ENCODE measurements at places on chromosomes 7 and 10.

DNA sequence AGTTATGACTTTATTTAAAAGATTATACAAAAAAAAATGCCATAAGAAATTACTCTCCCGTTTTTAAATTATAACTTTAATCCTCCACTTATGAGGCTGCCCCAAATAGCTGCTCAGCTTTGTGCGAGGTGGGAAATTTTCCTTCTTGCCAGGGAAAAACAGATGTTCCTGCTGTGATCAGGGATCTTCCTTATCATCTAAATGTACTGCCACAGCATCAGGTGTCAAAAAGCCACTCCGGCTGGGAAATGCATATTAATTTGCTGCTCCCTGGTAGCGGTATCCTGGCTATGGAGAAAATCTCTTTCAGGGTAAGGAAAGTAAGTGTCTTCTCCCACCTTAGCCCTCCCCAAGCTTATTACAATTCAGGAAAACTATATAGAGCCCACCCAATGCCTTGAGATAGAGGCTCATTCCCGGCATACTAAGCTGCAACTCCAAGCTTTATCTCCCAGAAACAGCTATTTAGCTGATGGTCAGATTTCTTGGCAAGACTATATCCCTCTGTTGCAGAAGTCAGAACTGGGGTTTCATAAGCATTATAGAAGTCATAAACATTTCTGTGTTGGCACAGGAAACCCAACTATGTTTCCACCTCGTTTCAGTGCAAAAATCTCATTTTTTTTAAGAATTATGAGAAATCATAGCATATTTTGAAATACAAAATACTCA lies 360.4 kb downstream of the PARD3 start:
- no peak overlapping the region for H3K27ac ChIP-seq
- H3K4me1 ChIP-seq: no peaks in the 10 kb centered on the region
- no peaks in the 10 kb centered on the region for H3K27me3 ChIP-seq
- H3K4me3 ChIP-seq: no peak overlapping the region

- H3K36me3 ChIP-seq: no peaks in the 10 kb centered on the region
- no peak overlapping the region for H3K27ac ChIP-seq
- no peaks in the 10 kb centered on the region for H3K27me3 ChIP-seq
- H3K4me3 ChIP-seq: no peak overlapping the region
These were observed 27.6 kb downstream of the GCC1 start for GRCh38 chr7:127557803-127558202.

GRCh38 chr7:98470485-98471240 lies 69.8 kb upstream of the BAIAP2L1 start:
- no peak overlapping the region for H3K27ac ChIP-seq
- no peaks in the 10 kb centered on the region for H3K4me1 ChIP-seq
- H3K36me3 ChIP-seq: no peaks in the 10 kb centered on the region
- no peaks in the 10 kb centered on the region for H3K27me3 ChIP-seq
- H3K4me3 ChIP-seq: no peak overlapping the region

DNA sequence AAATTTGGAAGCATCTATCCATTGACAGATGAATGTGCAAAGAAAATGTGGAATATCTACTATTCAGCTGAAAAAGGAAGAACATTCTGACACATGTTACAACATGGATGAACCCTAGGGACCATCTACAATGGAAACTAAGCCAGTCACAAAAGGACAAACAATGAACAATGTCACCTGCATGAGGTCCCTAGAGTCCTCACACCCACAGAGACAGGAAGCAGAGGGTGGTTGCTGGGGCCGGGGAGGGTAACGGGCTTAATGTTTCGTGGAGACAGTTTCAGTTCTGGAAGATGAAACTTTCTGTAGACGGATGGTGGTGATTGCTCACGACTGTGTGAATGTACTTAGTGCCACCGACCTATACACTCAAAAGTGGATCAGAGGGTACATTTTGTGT lies 282.9 kb downstream of the ADARB2 start:
- no peak overlapping the region for H3K27ac ChIP-seq
- no peak for DNase-seq
- H3K27me3 ChIP-seq: no peaks in the 10 kb centered on the region
- H3K36me3 ChIP-seq: no peaks in the 10 kb centered on the region
- no peaks in the 10 kb centered on the region for H3K4me1 ChIP-seq

DNA sequence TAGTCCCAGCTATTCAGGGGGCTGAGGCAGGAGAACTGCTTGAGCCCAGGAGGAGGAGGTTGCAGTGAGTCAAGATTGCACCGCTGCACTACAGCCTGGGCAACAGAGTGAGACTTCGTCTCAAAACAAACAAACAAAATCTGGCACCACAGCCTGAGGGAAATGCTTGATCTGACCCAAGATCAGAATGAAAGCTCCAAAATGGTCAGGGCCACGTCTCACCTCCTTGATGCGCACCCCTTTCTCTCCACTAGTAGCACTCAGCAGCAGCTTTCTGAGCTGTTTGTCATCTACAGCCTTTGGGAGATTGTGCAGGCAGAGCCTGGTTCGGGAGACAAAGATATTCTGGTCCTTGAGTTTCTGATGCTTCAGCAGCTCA lies 22.7 kb downstream of the RBM28 start:
- DNase-seq: no peak
- H3K36me3 ChIP-seq: peaks cover 38% of the 10 kb centered on the region
- no peak overlapping the region for H3K27ac ChIP-seq
- no peaks in the 10 kb centered on the region for H3K27me3 ChIP-seq
- no peak overlapping the region for H3K4me3 ChIP-seq
- H3K4me1 ChIP-seq: peaks cover 33% of the 10 kb centered on the region

- H3K4me1 ChIP-seq: no peaks in the 10 kb centered on the region
- H3K4me3 ChIP-seq: no peak overlapping the region
- no peak overlapping the region for H3K27ac ChIP-seq
- no peak for DNase-seq
These were observed 25.3 kb downstream of the CHCHD3 start for GRCh38 chr7:133056370-133057238.

DNA sequence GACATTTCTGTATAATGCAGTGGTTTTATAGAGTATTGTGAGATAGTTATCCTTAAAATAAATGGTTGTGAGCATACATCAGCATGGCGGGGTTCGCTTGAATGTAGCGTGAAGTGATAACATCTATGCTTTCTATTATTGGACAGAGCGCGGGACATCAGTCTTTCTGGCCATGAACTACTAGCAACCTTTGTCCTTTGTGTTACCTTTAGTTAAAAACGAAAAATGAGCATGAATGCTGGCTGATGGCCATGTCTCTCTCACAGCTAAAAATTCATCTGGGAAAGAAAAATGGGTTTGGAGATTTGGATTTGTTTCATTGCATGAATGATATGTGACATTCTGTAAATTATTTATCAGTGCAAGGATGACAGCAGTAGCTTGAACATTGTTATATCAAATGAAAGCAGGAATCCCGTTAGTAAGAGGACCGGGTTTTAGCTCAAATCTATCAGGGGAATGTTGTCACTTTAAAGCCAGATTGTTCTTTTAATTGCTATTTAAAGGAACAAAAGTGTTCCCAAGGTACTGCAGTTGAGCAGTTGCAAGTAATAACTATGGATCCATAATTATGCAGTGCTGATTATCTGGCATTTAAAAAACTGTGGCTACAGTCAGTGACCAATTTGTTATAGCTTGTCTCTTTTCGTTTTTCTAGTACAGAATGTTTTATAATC lies 131.0 kb downstream of the KAT6B start:
- DNase-seq: no peak
- H3K27ac ChIP-seq: no peak overlapping the region
- no peaks in the 10 kb centered on the region for H3K27me3 ChIP-seq
- H3K36me3 ChIP-seq: no peaks in the 10 kb centered on the region

GRCh38 chr7:15765753-15766152 lies 79.3 kb upstream of the MEOX2 start:
- no peak overlapping the region for H3K4me3 ChIP-seq
- no peaks in the 10 kb centered on the region for H3K4me1 ChIP-seq
- no peak overlapping the region for H3K27ac ChIP-seq
- no peaks in the 10 kb centered on the region for H3K36me3 ChIP-seq
- DNase-seq: no peak
- H3K27me3 ChIP-seq: no peaks in the 10 kb centered on the region

DNA sequence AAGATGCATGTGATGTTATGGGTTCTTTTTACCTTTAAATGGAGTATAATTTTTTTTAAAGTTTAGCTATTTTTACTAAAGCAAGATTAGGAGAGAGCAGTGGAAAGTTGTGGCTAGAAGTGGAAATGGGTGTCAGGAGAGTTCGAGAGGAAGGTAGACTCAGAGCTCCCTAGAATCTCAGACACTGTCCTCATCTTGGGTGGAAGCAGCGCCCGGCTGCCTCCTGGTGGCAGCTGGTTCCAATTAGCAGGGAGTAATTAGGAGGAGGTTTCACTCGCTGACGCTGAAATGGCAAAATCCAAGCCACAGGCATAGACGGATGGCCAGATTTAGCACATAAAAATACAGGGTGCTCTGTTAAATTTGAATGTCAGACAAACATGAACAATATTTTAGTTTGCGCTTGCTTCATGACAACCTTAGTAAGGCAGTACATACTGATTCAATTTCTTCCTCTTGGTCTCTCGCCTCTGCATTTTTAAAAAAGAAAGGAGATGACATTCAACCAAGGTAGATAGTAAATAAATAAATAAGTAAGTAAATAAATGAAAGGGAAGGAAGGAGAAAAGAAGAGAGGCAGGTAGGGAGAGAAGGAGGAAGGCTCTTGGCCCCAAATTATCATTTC lies 58.5 kb downstream of the LGI1 start:
- no peak overlapping the region for H3K27ac ChIP-seq
- H3K27me3 ChIP-seq: peaks cover 4% of the 10 kb centered on the region
- H3K36me3 ChIP-seq: no peaks in the 10 kb centered on the region

GRCh38 chr7:78140109-78140508 lies 341.5 kb downstream of the PHTF2 start:
- H3K36me3 ChIP-seq: no peaks in the 10 kb centered on the region
- H3K4me3 ChIP-seq: no peak overlapping the region
- H3K27ac ChIP-seq: no peak overlapping the region
- H3K4me1 ChIP-seq: no peaks in the 10 kb centered on the region
- no peak for DNase-seq

- peaks cover 6% of the 10 kb centered on the region for H3K4me1 ChIP-seq
- H3K36me3 ChIP-seq: no peaks in the 10 kb centered on the region
- H3K27me3 ChIP-seq: no peaks in the 10 kb centered on the region
These were observed 163.7 kb downstream of the SRPK2 start for GRCh38 chr7:105224884-105225651.

GRCh38 chr10:32256613-32257437 lies 90.1 kb downstream of the EPC1 start:
- peak; percentile 54 for DNase-seq
- H3K4me3 ChIP-seq: no peak overlapping the region
- no peak overlapping the region for H3K27ac ChIP-seq

- no peaks in the 10 kb centered on the region for H3K27me3 ChIP-seq
- peaks cover 20% of the 10 kb centered on the region for H3K4me1 ChIP-seq
- H3K4me3 ChIP-seq: no peak overlapping the region
- H3K36me3 ChIP-seq: no peaks in the 10 kb centered on the region
- H3K27ac ChIP-seq: no peak overlapping the region
These were observed 16.3 kb downstream of the SGMS1 start for GRCh38 chr10:50607356-50607925.

DNA sequence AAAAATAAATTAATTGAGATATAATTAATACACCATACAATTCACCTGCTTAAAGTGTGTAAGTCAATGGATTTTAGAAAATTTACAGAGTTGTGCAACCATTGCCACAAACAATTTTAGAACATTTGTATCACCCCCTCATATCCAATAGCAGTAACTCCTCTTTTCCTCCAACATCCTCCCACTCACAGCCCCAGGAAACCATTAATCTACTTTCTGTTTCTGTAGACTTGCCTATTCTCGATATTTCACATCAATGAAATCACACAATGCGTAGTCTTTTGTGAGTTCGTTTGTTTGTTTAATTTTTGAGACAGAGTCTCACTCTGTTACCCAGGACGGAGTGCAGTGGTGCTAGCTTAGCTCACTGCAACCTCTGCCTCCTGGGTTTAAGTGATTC lies 13.7 kb upstream of the HERC4 start:
- H3K4me3 ChIP-seq: no peak overlapping the region
- no peaks in the 10 kb centered on the region for H3K27me3 ChIP-seq
- H3K27ac ChIP-seq: no peak overlapping the region
- DNase-seq: no peak
- no peaks in the 10 kb centered on the region for H3K4me1 ChIP-seq
- no peaks in the 10 kb centered on the region for H3K36me3 ChIP-seq

- no peaks in the 10 kb centered on the region for H3K27me3 ChIP-seq
- no peaks in the 10 kb centered on the region for H3K4me1 ChIP-seq
- DNase-seq: no peak
These were observed 137.3 kb upstream of the CHST15 start for GRCh38 chr10:124230635-124231167.

DNA sequence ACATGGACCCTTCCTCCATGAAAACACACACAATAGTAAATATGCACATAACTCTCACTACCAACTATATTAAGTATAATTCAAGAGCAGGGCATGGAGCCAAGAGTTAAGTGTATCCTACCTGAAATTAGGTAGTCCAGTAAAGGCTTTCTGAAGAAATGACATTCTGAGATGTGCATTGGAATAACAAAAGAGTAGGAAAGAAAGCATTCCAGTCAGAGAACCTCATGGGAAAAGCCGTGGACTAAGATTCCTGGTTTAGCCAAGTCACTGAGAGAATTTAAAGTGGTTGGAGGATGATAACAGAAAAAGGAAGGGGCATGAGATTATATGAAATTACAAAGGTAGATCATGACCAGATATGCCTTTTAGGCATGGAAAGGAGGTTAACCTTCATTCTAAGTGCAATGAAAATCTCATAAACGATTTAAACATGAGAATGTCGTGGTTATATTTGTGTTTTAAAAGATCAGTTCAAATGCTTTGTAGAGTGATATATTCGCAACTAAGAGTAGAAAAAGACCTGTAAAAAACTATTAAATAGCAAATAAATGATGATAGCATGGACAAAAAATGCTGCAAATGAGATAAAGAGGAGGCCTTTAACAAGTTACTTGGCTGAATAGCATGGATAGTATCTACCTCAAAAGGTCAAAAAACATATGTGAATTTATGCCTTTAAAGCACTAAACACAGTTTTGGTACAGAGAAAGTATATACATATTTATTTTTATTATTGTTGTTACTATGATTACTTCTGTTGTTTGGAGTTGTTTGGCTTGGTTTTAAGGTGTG lies 767.4 kb upstream of the GHITM start:
- H3K4me1 ChIP-seq: no peaks in the 10 kb centered on the region
- no peaks in the 10 kb centered on the region for H3K27me3 ChIP-seq
- H3K36me3 ChIP-seq: no peaks in the 10 kb centered on the region
- DNase-seq: no peak
- no peak overlapping the region for H3K27ac ChIP-seq
- no peak overlapping the region for H3K4me3 ChIP-seq

DNA sequence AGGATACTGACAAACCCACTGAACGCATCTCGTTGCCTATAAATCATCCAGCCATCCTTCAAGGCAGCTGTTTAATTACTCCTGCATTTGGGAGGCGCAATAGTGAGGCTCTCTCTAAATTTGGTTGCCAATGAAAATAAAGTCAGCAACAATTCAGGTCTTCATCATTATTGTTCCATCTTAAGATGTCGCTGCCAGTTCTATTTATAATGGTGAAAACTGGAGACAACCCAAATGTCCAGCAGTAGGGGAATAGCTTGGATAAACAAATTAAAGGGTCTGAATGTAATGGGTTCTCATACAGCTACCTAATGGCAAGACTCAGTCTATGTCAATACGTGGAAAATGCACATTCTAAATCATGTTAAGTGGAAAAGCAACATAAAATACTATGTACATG lies 120.1 kb upstream of the PLXNA4 start:
- no peaks in the 10 kb centered on the region for H3K4me1 ChIP-seq
- H3K27ac ChIP-seq: no peak overlapping the region
- H3K36me3 ChIP-seq: no peaks in the 10 kb centered on the region
- H3K4me3 ChIP-seq: no peak overlapping the region

Measured in naive thymus-derived CD4-positive, alpha-beta T cell (primary cell).